Fibroblast of the conjunctiva (primary cell): ENCODE measurements at places on chromosomes 7 and 10.

DNA sequence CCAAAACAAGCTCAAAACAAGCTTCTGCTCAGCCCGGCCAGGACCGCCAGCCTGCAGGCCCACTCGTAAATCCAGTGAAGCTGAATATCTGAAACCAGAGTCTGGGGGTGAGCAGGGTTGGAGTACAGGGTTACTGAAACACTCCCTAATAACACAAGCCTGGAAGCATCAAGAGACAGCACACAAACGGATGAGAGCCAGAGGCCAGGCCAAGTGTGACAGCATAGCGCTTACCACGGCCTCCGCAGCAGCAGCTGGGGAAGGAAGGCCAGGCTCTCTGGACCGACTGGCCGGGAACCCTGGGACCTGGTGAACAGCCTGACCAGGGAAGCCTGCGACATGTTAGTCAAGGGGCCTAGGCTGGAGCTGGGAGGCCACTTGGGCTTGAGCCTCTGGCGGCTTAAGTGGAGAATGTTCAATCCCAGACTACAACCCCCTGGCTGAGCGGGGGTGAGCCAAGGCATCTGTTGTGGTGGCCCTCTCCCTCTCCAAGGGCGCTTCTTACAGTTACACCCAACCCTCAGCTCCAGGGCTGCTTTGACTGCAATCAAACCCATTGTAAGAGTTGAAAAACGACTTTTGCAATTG, 21.7 kb upstream of the RNF32 start:
- DNase-seq, result no peak

GRCh38 chr10:3231951-3232730, 59.6 kb upstream of the PITRM1 start:
- no peak for DNase-seq

GRCh38 chr10:68153473-68154210, 44.4 kb downstream of the MYPN start:
- DNase-seq, result peak; percentile 84

GRCh38 chr10:17693009-17693408, 49.1 kb downstream of the STAM start:
- DNase-seq, result no peak

GRCh38 chr7:6307762-6308161, 35.3 kb upstream of the CYTH3 start:
- DNase-seq, result no peak

- no peak for DNase-seq
These were observed 68.2 kb downstream of the CUX1 start for GRCh38 chr7:101885597-101885955.

- peak; percentile 4 for DNase-seq
These were observed 53.5 kb downstream of the DENND11 start for GRCh38 chr7:141648276-141649114.

GRCh38 chr7:95169678-95170077, 154.7 kb downstream of the PON1 start:
- no peak for DNase-seq

DNA sequence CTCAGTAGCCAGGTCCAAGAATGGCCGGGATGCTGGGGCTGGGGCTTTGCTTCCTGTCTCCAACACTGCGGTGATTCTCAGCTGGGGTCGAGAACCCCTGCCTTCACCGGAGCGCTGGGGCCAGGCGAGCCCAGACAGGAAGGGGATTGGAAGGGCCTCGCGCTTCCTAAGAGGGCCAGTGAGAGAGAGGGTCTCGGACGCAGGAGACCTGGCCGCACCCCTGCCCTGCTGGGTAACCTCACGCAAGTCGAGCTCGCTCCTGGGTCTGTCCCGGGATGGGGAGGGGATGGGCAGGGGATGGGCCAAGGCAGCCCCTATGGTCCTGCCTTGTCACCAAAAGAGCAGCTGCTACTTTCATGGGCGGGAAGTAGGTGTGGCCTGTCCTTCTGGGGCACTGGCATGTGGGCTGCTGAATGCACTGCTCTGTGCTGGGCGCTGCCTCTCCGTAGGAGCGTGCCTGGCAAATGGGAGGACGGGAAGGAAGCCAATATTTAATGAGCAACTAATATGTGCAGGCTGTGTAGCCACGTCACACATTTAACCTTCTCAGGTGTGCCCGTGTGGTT, 20.0 kb downstream of the KCNK18 start:
- no peak for DNase-seq

- DNase-seq, result no peak
These were observed 24.7 kb downstream of the GOLGA7B start for GRCh38 chr10:97874332-97874731.

DNA sequence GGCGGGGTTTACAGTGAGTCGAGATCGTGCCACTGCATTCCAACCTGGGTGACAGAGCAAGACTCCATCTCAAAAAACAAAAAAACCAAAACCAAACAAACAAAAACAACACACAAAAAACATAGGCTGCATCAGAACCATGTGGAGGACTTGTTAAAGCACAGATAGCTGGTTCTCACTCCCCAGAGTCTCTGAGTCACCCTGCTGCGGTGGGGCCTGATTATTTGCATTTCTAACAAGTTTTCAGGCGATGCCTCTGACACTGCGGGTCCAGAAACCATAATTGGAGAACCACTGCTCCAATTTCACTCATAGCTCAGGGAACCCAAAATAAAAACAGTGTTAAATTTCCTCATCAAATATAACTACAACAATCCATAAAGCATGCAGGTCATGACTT, 816.7 kb downstream of the MAGI2 start:
- DNase-seq, result no peak

GRCh38 chr7:90413185-90413528, 9.9 kb downstream of the CLDN12 start:
- DNase-seq, result no peak

DNA sequence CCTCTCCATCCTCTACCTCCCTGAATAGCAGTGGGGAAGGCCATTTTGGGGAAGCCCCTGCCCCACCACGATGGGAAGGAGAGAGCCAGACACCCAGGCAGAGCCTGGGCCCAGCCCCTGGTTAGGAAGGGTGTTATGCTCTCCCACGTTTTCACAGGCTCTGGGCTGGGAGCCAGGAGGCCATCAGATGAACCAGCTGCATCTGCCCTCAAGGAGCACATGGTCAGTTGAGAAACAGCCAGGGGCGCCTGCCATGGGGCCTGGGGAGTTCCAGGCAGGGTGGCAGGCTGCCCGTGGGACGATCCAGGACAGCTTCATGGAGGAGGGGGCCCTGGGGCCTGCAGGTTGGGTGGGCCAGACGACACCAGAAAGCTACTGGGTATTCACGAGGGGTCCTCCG, 47.5 kb downstream of the CAMK2B start:
- no peak for DNase-seq

DNA sequence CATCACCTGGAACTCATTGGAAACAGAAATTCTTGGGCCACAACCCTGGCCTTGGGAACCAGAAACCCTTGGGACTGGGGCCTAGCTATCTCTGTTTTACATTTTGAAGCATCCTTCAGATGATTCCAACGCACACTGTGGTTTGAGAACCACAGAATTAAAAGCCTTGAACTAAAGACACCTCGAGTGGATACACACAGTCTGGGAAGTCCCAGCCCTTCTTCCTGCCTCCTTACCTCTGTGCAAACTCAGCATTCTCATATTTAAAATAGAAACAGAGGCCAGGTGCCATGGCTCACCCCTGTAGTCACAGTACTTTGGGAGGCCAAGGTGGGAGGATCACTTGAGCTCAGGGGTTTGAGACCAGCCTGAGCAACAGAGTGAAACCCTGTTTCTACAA, 12.9 kb downstream of the NPFFR1 start:
- no peak for DNase-seq

- no peak for DNase-seq
These were observed 299.0 kb downstream of the HGF start for GRCh38 chr7:81470724-81471379.

- DNase-seq, result peak; percentile 89
These were observed 172.6 kb upstream of the TNRC18 start for GRCh38 chr7:5596046-5596895.

DNA sequence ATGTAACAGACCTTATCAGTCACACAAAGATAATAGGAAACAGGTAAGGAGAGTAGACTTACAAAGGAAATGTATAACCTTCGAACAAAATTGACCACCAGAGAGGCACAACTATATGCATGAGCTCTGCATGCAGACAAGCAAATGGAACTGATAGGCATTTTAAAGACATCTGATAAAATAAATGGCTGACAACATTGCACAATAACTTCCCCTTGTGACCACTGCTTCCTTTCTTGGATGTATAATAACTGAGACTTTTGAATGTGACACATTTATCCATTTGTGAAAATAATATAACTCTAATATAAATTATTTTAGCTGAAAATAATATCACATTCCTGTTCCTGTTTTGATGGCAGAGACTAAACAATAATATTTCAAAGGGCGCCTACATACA, 654.2 kb upstream of the STEAP1 start:
- no peak for DNase-seq

DNA sequence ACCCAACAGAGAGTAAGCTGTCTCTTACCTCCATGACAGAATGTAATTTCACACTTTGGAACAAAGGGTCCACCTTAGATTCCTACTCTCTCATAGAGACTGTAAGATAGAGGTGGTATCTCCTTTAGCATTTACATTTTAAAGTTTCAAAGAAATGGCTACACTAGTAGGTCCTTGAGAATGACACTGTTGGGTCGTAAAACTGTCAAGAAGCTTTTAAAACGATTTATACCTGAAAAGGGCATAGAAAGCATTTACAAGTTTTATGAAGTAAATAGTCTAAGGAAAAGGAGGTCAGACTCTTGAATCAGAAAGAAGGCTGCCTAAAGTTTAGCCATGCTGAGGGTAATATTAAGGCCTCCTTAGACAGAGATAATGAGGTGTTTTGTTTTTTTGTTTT, 1212.4 kb upstream of the PHF14 start:
- DNase-seq, result no peak

DNA sequence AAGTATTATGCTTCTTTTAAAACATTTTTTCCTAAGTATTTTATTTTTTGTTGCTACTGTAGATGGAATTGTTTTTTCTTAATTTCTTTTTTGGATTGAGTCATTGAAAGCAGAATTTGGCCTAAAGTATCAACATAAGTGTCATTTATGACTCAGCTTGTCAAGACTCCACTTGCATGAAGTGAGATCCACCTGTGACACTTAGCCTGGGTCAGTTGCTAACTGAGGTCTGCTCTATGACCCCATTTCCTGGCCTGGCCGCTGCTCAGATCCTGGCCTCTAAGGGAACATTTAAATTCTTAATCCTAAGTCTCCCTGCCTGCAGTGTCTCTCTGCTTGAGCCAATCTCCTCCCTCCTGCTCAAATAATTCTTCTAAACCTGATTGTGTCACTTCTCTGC, 35.5 kb downstream of the TMEM270 start:
- DNase-seq, result no peak

GRCh38 chr7:3154317-3154716, 110.7 kb upstream of the CARD11 start:
- no peak for DNase-seq

- DNase-seq, result no peak
These were observed 178.8 kb downstream of the ELFN1 start for GRCh38 chr7:1848911-1849311.

DNA sequence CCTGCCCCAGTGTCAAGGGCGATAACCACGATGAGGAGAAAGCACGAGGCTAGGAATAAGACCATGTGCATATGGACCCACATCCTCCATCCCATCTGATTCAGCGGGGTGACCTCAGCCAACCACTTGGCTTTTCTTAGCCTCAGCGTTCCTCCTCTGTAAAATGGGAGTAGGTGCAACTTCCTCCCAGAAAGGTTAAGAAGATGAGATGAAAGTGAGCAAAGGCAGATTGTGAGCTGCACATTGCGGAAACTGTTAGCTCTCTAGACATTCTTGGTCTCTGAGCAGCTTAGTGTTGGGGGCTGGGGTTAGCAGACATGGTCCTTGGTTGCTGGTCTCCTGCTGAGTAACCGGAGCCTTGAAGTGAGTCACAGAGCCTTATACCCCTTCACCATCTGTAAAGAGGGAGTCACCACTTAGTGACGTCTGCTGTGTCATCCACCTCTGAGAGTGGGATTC, 497.3 kb upstream of the GALNT17 start:
- DNase-seq, result peak; percentile 31

DNA sequence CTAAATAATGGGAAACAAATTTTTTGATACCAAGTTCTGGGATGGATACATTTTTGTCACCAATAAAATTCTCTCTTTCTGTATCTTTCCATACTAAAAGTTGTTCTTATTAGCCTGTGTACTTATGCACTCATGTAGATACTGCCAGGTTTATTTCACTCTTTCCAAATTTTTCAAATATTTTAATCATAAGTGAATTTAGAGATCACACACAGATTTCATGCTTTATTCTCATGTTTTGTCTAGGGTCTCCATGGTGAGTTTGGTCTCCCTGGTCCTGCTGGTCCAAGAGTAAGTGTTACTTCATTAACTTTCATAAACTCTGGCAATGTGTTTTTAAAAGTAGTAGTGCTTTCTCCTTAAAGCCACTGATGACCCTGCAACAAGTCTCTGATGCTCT, 20.3 kb downstream of the COL1A2 start:
- DNase-seq, result no peak

DNA sequence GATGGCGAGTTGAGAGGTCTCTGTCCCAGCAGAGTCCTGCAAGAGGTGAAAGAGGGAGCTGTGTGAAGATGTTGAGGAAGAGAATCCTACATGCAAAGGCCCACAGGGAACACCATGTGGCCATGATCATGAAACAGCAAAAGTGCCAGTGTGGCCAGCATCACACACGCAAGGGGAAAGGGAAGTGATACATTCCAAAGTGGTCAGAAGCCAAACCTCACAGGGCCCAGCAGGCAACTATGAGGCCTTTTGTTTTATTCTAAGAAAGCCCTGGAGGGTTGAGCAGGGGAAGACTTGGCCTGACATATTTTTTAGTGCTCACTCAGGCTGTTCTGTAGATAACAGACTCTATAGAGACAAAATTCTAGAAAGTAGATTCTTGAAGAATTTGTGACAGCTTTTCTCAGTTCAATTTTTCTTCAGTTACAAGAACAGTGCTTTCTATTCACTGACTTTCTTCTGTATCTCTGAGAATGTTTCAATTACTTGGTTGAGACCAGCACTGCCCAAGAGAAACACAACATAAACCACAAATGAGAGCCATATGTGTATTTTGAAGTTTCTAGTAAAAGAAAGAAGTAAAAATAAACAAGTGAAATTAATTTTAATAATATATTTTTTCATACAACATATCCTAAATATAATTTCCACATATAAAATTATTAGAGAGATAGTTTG, 82.3 kb downstream of the HTR7 start:
- DNase-seq, result no peak

GRCh38 chr7:117870448-117871130, 2.7 kb downstream of the CTTNBP2 start:
- no peak for DNase-seq

- no peak for DNase-seq
These were observed 10.3 kb upstream of the PLAC9 start for GRCh38 chr10:80122110-80122710.

DNA sequence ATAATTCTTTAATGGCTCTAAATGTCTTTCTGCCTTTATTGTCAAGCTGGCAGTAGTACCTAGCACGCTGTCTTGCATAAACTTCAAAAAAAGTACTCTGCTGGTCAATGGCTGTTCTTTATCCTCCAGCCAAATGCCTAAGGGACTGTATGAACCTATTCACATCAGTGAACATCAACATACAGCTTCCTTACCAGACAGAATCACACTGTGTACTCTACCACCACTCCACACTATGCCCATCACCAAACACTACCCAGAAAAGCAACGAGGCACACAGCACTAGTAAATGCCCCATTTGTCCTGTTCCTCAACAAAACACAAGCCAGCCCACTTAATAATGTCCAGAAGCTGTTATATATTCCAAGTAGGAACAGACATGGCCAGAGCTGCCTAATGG, 127.5 kb downstream of the SGMS1 start:
- no peak for DNase-seq

- no peak for DNase-seq
These were observed 11.2 kb downstream of the TRA2A start for GRCh38 chr7:23520582-23520981.

- no peak for DNase-seq
These were observed at the start of gene PDE1C for GRCh38 chr7:32070406-32071360. TSS of gene PDE1C (minus strand) at chr7:32070407.
